ENCODE measurements at places on chromosomes 4 and X.

GRCh38 chr4:5144384-5144783 lies 93.1 kb downstream of the STK32B start:
- DNase-seq: no peak

GRCh38 chr4:179353786-179354185 lies 1911.5 kb upstream of the AGA start:
- no peak for DNase-seq

- no peak for DNase-seq
These were observed 202.9 kb downstream of the TRAM1L1 start for GRCh38 chr4:116882503-116882902.

- peak; percentile 22 for DNase-seq
These were observed 23.6 kb downstream of the CA5B start for GRCh38 chrX:15761564-15762191.

- no peak for DNase-seq
These were observed 40.4 kb downstream of the SMIM20 start for GRCh38 chr4:25954293-25954904.

- peak; percentile 85 for DNase-seq
These were observed 9.7 kb upstream of the MAGEA4 start for GRCh38 chrX:151902813-151903591.

- peak; percentile 38 for DNase-seq
These were observed 95.5 kb downstream of the SOWAHB start for GRCh38 chr4:76802236-76803021.

GRCh38 chrX:16665089-16665488 lies 15.1 kb downstream of the S100G start:
- peak; percentile 63 for DNase-seq

- peak; percentile 88 for DNase-seq
These were observed 127.3 kb upstream of the FAT4 start for GRCh38 chr4:125187226-125188176.

DNA sequence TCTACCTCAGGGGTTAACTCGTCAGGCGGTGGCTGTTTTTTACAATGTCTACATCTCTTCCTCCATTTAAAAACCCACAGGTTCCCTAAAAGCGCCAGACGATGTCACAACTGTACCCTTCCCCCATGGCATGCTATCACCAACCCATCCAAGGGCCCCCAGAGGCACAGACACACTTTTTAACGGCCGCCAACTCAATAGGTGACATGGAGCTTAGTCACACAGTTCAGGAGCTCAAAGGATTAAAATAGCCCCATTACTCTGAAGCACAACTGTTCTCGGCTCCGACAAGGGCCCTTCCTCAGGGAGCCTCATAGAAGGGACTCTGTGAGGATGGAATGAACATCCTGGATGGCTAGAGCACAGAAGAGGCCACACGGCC lies 12.4 kb downstream of the SH3KBP1 start:
- no peak for DNase-seq

- peak; percentile 68 for DNase-seq
These were observed 80.3 kb upstream of the LSM6 start for GRCh38 chr4:146095091-146095690.

DNA sequence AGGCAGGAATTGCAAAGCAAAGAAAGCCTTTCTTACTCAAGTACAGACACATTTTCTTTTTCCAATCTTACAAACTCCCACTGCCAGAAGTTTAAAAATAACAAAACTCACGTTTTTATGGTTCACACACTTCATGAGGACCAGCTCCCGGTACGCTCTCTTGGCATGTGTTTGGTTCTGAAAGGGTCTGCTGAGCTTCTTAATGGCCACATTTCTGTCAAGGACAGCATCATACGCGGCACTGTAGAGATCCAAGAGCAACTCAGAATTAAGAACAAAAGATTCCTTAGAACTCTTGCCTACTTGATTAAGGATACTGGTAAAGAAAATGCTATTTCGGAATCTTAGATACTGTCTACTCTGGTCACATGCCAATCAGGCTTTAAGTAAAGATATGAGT lies 252.7 kb downstream of the MAPK10 start:
- no peak for DNase-seq

GRCh38 chr4:76504613-76505465 lies 69.8 kb downstream of the SHROOM3 start:
- peak; percentile 65 for DNase-seq

GRCh38 chr4:159867673-159868072 lies 764.8 kb downstream of the RAPGEF2 start:
- DNase-seq: no peak

GRCh38 chr4:17500574-17500973 lies 11.3 kb downstream of the QDPR start:
- no peak for DNase-seq

GRCh38 chrX:48818866-48819265 lies 7.4 kb upstream of the ERAS start:
- DNase-seq: no peak

DNA sequence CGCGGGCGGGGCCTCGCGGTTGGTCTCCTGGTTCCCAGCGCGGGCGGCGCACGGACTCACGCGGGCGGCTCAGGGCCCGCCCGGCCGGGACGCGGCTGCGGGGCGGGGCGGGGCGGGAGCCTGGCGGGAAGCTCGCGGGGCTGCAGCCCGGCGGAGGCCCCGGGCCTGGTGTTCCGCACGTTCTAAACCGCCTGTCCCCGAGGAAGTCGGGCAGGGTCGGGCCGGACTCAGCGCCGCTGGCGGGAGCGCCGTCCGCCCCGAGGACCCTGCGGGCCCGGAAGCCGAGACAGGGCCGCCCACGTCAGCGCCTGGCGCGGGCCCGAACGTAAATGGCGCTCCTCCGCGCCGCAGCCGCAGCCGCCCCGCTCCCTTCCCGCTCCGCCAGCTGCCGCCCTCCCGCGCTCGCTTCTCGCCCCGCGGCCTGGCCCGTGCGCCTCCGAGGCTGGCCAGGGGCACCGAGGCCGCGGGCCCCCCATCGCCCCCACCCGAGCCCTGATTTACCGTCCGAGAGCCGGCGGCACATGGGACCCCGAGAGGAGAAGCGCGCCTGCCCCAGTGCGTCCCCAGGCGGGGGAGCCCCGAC lies 309 bp upstream of the CTBP1 start:
- DNase-seq: peak; percentile 85

GRCh38 chr4:71872767-71873415 lies 89.0 kb upstream of the GC start:
- no peak for DNase-seq

DNA sequence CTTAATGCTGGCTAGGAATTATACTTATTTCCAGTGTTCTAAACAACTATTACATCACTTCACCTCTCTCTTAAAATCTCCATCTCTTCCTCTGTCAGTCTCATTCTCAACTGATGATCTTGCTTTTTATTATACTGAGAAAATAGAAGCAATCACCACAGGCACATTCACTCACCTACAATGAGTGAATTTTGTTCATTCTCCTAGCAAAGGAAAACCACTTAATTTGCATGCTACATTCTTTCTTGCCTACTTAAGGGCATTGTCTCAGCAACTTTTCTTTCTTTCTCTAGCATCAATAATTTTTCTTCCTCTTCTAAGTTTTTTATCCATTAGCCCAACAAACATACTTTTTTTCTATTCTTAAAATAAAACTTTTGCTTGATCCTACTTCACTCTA lies 21.1 kb upstream of the USP38 start:
- DNase-seq: no peak

DNA sequence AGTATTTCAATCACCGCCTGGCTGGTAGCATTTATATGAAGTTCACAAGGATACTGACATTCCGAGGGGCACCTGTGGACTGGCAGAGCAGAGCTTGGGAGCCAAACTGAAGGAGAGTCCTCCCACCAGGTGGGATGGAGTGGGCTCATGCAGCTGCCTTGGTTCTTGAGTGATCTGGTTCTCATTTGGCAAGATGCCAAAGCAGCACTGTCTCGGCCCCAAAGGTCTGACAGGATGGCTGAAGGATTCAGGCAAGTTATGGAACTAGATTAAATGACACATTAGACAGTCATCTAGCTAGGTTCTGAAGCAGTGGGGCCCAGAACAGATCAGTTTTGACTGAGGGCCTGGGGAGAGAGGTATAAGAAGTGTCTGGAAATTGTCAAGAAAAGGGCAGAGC lies 3.2 kb downstream of the FGF16 start:
- DNase-seq: no peak

DNA sequence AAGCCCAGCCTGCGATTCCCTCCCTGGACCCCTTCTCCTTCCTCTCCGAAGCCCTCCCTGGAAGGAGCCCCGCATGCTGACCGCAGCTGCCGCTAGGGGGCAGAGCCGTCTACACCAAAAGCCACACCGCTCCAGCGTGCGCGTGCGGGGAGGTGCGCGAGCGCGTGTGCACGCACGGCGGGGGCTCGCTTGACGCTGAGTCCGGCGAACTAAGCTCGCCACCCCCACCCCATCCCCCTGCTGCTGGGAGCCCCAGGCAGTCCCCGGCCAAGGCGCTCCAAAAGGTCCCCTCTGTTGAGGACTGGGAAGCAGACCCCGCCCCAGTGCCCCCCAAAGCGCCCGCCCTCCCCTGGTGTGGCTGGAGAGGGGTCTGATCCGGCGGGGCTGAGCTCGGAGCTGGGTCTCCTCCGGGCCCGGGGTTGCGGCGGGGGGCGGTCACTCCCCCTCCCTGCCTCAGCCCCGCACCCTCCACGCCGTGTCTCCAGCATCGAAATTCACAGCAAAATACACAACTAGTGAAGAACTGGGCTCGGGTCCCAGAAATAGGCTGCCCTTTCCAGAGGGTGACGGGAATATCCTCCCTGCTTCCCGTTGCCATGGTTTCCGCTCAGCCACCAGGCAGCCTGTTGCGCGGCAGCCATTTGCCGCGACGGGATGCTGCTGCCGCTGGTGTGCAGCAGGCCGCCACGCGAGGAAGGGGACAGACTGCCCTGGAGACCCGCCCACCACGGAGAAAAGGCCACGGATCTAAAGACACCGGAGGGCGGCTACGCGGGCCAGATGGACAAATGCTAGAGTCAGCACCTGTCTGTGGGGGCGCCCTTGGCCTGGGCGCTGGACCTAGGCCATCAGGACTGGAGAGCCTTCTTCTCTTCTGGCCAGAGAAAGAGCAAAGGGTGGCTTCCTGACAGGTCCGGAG lies 11.2 kb upstream of the CCNQ start:
- DNase-seq: peak; percentile 59

- DNase-seq: no peak
These were observed 18.3 kb upstream of the NPY2R start for GRCh38 chr4:155190099-155190498.

DNA sequence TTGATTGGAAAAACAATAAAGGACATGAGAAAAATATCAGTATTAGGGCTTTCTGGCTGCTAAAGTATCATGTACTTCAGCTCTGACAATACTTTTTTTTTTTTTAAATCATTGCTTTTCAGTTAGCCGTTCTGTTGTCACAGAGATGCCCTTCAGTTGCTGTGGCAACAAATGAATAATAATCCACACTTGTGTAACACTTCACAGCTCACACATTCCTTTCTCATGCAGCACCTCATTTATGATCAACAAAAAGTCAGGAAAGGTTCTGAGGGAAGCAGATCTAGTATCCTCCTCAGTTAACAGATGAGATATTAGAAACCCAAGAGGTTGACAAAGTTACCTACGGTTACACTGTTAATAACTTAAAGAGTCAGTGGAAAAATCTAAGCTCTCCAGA lies 444.2 kb upstream of the SLIT2 start:
- peak; percentile 69 for DNase-seq

DNA sequence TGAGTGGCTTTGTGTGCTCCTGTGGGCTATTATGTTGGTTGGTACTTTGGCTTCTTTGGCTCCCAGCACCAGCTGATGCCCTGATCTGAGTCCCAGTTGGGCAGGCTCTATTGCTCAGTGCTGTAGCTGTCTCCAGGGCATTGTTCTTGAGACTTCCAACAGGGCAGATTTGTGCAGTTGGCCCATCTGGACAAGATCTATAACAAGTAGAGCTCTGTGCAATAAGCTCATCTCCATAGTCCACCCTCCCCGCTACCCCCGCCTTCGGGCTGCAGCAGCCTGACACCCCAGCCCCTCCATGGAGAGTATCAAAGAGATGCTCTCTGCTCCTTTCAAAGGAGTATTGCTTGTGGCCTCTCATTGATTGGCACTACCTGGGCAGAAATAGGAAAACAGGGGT lies 5.8 kb upstream of the TMEM31 start:
- no peak for DNase-seq

- no peak for DNase-seq
These were observed 327.8 kb downstream of the ARHGAP10 start for GRCh38 chr4:148059617-148060180.

DNA sequence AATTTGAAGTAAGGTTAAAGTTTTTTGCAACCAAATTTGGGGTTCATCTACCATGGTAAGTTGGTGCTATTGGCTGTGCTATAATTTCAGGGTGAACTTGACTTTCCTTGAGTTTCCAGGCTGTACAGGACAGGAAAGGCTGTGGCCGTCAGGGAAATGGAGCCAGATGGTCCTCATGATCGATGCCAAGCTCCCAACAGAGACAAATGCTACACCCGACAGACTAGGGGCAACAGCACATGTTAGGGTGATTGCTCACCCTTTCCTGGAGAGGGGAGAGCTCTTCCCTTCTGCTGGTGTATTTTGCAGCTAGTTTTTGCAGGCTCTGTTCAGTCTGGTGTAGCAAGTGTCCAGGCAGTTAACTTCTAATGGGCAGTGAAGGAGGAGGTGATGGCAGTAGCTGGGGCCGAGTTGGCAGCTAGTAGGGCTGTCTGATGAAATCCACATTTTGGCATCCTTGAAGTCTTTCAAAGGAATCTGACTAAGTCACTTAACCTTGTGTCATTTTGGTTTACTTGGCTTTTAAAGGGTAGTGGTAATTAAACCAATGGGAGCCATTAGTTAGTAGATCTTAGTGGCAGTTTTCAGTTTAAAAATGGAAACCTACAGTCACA lies 47.8 kb downstream of the GAB1 start:
- DNase-seq: no peak

GRCh38 chr4:149708513-149709130 lies 107.0 kb downstream of the IQCM start:
- peak; percentile 42 for DNase-seq

GRCh38 chr4:179145746-179146525 lies 1703.7 kb upstream of the AGA start:
- DNase-seq: peak; percentile 71

DNA sequence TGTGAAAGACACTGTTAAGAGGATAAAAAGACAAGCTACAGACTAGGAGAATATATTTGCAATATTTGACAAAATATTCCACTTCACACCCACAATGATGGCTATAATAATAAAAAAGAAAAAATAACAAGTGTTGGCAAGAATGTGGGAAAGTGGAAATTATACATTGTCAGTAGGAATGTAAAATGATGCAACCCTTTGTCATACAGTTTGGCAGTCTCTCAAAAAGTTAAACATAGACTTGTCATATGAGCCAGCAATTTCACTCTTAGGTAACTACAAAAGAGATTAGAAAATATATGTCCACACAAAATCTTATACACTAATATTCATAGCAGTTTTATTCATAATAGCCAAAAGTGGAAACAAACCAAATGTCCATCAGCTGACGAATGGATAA lies 5.2 kb upstream of the RADX start:
- no peak for DNase-seq

DNA sequence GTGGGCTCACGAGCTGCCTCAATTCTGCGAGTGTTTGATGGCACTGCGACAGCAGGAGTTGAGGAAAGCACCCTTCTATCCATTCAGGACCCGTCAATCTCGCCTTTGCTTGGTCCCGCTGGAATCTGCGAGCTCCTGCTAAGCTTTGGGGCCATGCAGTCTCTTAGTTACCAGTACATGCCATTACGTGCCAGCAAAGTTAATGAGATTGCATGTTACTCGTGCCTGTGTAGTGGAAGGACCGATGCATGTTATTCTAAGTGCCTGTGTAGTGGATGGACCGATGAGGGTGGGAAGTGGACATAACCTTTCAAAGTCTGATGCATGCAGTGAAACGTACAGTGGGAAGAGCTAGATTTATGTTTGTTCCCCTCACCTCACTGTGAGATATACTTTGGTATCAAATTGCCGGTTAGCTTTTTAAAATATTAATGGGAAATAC lies 569 bp downstream of the RPS3A start:
- peak; percentile 40 for DNase-seq

GRCh38 chrX:499870-500364 lies 113.2 kb upstream of the PPP2R3B start:
- DNase-seq: no peak
